Karpas-422 (cell line): ENCODE measurements at places on chromosomes 16 and 17.
A peak's percentile ranks its signal among the peaks of the same experiment; 100 is the strongest.

GRCh38 chr17:16942141-16943031 lies 29.5 kb downstream of the TNFRSF13B start:
- no peak for DNase-seq

- DNase-seq: no peak
Observed at GRCh38 chr16:72271699-72272240, 99.8 kb upstream of the PMFBP1 start.

- DNase-seq: no peak
Observed at GRCh38 chr16:9115277-9115676, 23.8 kb downstream of the HAPSTR1 start.

DNA sequence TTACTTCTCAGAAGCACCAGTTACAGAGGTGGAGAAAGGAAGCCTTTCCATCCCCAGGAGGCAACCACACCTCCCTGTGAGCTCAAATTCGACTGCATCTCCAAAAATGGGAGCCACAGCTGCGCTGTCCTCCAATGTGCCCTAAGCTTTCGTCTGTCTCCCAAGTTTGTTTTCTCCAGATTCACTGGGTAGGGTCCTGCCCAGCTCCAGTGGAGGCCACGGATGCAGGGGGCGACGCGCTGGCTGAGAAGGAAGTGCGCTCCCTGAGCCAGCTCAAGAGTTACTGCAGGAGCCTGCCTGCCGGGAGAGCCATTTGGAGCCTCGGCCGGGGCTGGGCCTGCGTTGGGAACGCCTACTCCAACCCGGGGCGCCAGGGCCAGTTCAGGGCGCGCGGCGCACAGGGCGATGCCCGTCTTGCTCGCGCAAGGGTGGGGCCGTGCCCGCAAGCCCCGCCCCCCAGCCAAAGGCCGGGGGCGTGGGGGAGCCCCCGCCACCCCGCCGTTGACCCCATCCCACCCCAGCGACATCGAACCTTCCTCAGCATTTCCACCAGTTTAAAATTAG lies 19.5 kb downstream of the SIAH1 start:
- peak; percentile 89 for DNase-seq

- DNase-seq: no peak
Observed at GRCh38 chr16:22292320-22292719, 4.9 kb upstream of the POLR3E start.

DNA sequence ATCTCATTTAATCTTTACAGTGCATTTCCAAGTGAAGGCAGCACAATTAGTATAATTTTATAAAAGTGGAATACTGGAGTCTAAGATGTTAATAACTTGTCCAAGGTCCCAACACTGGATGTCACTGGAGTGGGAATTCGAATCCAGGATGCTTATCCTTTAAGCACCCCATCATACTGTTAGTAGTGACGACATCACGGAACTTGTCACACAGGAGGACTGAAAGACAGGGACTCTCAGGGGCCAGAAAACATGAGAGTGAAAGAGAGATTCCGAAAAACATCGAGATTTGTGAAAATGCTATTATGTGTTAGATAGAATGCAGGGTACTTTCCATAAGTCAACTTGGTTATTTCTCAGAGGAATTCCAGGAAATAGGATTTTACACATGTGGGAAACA lies 374.0 kb downstream of the GRIN2A start:
- no peak for DNase-seq

GRCh38 chr16:17053536-17054160 lies 417.1 kb downstream of the XYLT1 start:
- peak; percentile 59 for DNase-seq

DNA sequence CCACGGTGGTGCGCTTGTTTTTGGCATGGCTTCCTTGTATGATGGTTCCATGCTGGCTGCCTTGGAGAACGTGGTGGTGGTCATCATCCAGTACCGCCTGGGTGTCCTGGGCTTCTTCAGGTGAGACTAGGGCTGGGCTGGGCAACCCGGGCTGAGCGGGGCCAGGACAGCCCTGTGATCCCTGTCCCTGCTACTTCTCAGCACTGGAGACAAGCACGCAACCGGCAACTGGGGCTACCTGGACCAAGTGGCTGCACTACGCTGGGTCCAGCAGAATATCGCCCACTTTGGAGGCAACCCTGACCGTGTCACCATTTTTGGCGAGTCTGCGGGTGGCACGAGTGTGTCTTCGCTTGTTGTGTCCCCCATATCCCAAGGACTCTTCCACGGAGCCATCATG lies 4.9 kb downstream of the CES2 start:
- DNase-seq: no peak

GRCh38 chr17:6708357-6708961 lies 4.7 kb downstream of the SLC13A5 start:
- DNase-seq: no peak

GRCh38 chr17:62713086-62713881 lies 85.8 kb downstream of the MRC2 start:
- DNase-seq: no peak

GRCh38 chr17:77214743-77215142 lies 74.0 kb downstream of the SEC14L1 start:
- DNase-seq: peak; percentile 79
